Neuronal stem cell (in vitro differentiated cells): ENCODE measurements at places on chromosomes 4 and X.

GRCh38 chr4:4854649-4855295 lies 4.7 kb upstream of the MSX1 start:
- no peaks in the 10 kb centered on the region for H3K36me3 ChIP-seq
- no peak overlapping the region for H3K4me3 ChIP-seq
- no peak overlapping the region for H3K27ac ChIP-seq
- H3K4me1 ChIP-seq: peaks cover 30% of the 10 kb centered on the region
- no peak for DNase-seq

GRCh38 chr4:772776-773175 lies 53.2 kb downstream of the CPLX1 start:
- no peak overlapping the region for H3K27ac ChIP-seq
- H3K4me3 ChIP-seq: no peak overlapping the region
- H3K4me1 ChIP-seq: peaks cover 2% of the 10 kb centered on the region

- H3K36me3 ChIP-seq: no peaks in the 10 kb centered on the region
- no peaks in the 10 kb centered on the region for H3K4me1 ChIP-seq
- H3K4me3 ChIP-seq: no peak overlapping the region
- no peak overlapping the region for H3K27ac ChIP-seq
Measured at GRCh38 chr4:69470561-69470960, 25.1 kb downstream of the UGT2B4 start.

- no peak for DNase-seq
- H3K4me3 ChIP-seq: no peak overlapping the region
- no peaks in the 10 kb centered on the region for H3K27me3 ChIP-seq
- no peak overlapping the region for H3K27ac ChIP-seq
- H3K36me3 ChIP-seq: no peaks in the 10 kb centered on the region
Measured at GRCh38 chr4:164997324-164997723, 19.9 kb upstream of the TRIM61 start.

DNA sequence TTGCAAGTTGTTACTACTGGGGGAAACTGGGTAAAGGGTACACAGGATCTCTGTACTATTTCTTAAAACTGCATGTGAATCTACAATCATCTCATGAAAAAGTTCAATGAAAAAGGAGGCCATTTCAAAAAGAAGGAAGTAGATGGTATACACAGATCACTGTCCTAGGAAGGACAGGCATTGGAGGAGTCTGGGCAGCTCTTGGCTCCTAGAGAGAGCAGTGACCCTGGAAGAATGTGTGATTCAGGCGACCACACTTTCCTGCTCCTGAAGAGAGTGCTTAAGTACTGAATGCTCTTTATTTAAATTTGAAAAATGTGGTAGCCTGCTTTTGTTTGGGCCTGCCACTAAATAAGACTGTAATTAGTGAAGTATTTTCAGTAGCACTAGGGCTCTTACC lies 318.1 kb upstream of the CASK start:
- no peaks in the 10 kb centered on the region for H3K36me3 ChIP-seq
- no peak for DNase-seq
- H3K4me1 ChIP-seq: peaks cover 7% of the 10 kb centered on the region
- no peaks in the 10 kb centered on the region for H3K27me3 ChIP-seq
- H3K4me3 ChIP-seq: no peak overlapping the region

- DNase-seq: no peak
- no peaks in the 10 kb centered on the region for H3K27me3 ChIP-seq
- no peaks in the 10 kb centered on the region for H3K4me1 ChIP-seq
- no peak overlapping the region for H3K4me3 ChIP-seq
- H3K27ac ChIP-seq: no peak overlapping the region
Measured at GRCh38 chrX:110836001-110836400, 40.4 kb upstream of the CHRDL1 start.

GRCh38 chr4:81052119-81053068 lies 21.9 kb downstream of the BMP3 start:
- H3K36me3 ChIP-seq: no peaks in the 10 kb centered on the region
- no peaks in the 10 kb centered on the region for H3K27me3 ChIP-seq
- peaks cover 2% of the 10 kb centered on the region for H3K4me1 ChIP-seq
- no peak overlapping the region for H3K4me3 ChIP-seq

GRCh38 chr4:97394653-97395052 lies 748.6 kb downstream of the STPG2 start:
- H3K27me3 ChIP-seq: no peaks in the 10 kb centered on the region
- no peaks in the 10 kb centered on the region for H3K36me3 ChIP-seq
- no peak overlapping the region for H3K27ac ChIP-seq

- no peak for DNase-seq
- H3K27me3 ChIP-seq: no peaks in the 10 kb centered on the region
- peak overlapping the region; percentile 18 for H3K4me3 ChIP-seq
- no peaks in the 10 kb centered on the region for H3K36me3 ChIP-seq
- no peak overlapping the region for H3K27ac ChIP-seq
Measured at GRCh38 chrX:40434947-40435346, 145.8 kb upstream of the ATP6AP2 start.

GRCh38 chrX:139795196-139795595 lies 87.2 kb upstream of the MCF2 start:
- no peak overlapping the region for H3K27ac ChIP-seq
- no peak for DNase-seq
- no peaks in the 10 kb centered on the region for H3K27me3 ChIP-seq
- no peak overlapping the region for H3K4me3 ChIP-seq

DNA sequence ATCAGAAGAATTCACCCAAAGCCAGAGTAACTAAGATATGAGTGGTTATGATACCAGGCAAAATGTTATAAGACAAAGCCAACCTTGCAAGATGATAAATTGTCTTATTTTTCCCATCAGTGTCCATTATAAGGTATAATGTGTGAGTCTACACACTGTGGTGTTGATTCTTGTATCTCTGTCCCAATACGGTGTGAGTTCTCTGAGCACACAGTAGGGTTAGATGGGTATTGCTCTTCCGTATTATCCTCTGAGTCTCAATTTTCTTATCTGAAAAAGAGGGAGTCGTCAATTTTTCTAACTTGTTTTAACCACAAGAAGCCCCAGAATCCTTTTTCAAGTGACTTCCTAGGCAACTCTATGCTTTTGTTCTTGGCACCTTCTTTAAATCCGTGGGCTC lies 69.9 kb downstream of the HMGB2 start:
- no peak for DNase-seq
- H3K4me3 ChIP-seq: no peak overlapping the region
- no peak overlapping the region for H3K27ac ChIP-seq
- peaks cover 10% of the 10 kb centered on the region for H3K4me1 ChIP-seq
- no peaks in the 10 kb centered on the region for H3K36me3 ChIP-seq

GRCh38 chrX:2374086-2374485 lies 126.7 kb downstream of the DHRSX start:
- H3K27ac ChIP-seq: no peak overlapping the region
- no peak overlapping the region for H3K4me3 ChIP-seq
- H3K36me3 ChIP-seq: peaks cover 2% of the 10 kb centered on the region
- no peak for DNase-seq
- no peaks in the 10 kb centered on the region for H3K27me3 ChIP-seq
- peaks cover 3% of the 10 kb centered on the region for H3K4me1 ChIP-seq

GRCh38 chrX:100194082-100194775 lies 215.8 kb downstream of the PCDH19 start:
- H3K4me1 ChIP-seq: no peaks in the 10 kb centered on the region
- H3K27me3 ChIP-seq: no peaks in the 10 kb centered on the region
- DNase-seq: no peak
- H3K27ac ChIP-seq: no peak overlapping the region

GRCh38 chrX:19555683-19556082 lies 40.4 kb upstream of the MAP3K15 start:
- H3K4me1 ChIP-seq: no peaks in the 10 kb centered on the region
- H3K27ac ChIP-seq: no peak overlapping the region
- no peak for DNase-seq
- H3K4me3 ChIP-seq: no peak overlapping the region

GRCh38 chrX:9538544-9539045 lies 73.7 kb downstream of the TBL1X start:
- peaks cover 7% of the 10 kb centered on the region for H3K4me1 ChIP-seq
- H3K4me3 ChIP-seq: no peak overlapping the region
- DNase-seq: no peak
- no peak overlapping the region for H3K27ac ChIP-seq
- H3K27me3 ChIP-seq: no peaks in the 10 kb centered on the region

- H3K27ac ChIP-seq: no peak overlapping the region
- no peaks in the 10 kb centered on the region for H3K27me3 ChIP-seq
- no peaks in the 10 kb centered on the region for H3K36me3 ChIP-seq
- no peak overlapping the region for H3K4me3 ChIP-seq
- no peaks in the 10 kb centered on the region for H3K4me1 ChIP-seq
Measured at GRCh38 chr4:83828601-83829000, 292.7 kb downstream of the GPAT3 start.

GRCh38 chr4:3786196-3786869 lies 20.1 kb downstream of the ADRA2C start:
- no peaks in the 10 kb centered on the region for H3K27me3 ChIP-seq
- H3K4me1 ChIP-seq: peaks cover 8% of the 10 kb centered on the region
- DNase-seq: no peak
- no peak overlapping the region for H3K27ac ChIP-seq
- no peak overlapping the region for H3K4me3 ChIP-seq
- H3K36me3 ChIP-seq: no peaks in the 10 kb centered on the region

- no peaks in the 10 kb centered on the region for H3K27me3 ChIP-seq
- no peak overlapping the region for H3K27ac ChIP-seq
- H3K4me3 ChIP-seq: no peak overlapping the region
- no peaks in the 10 kb centered on the region for H3K4me1 ChIP-seq
- no peak for DNase-seq
- no peaks in the 10 kb centered on the region for H3K36me3 ChIP-seq
Measured at GRCh38 chr4:128782875-128783614, 26.5 kb upstream of the JADE1 start.

DNA sequence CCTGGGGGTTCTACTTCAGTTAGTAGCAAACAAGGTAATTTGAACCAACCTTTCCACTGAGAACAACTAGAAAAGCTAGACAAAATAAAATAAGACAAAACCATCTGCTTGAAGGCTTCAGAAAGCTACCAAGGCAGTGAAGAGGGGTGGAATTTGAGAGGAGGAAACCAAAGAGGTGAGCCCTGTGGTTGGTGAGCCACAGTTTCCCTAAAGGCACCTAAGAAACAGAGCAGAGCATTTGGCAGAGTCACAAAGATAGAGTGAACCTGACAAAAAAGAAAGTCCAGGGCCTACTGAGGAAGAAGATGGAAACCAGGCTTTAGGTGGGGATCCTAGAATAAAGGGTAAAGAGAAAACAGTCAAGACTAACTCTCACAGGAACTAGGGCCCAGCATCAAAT lies 44.3 kb downstream of the CHST7 start:
- H3K27me3 ChIP-seq: no peaks in the 10 kb centered on the region
- no peaks in the 10 kb centered on the region for H3K36me3 ChIP-seq
- H3K4me1 ChIP-seq: no peaks in the 10 kb centered on the region
- H3K27ac ChIP-seq: no peak overlapping the region

GRCh38 chr4:23631255-23631950 lies 258.4 kb downstream of the PPARGC1A start:
- H3K4me1 ChIP-seq: peaks cover 2% of the 10 kb centered on the region
- H3K36me3 ChIP-seq: no peaks in the 10 kb centered on the region
- DNase-seq: no peak
- H3K4me3 ChIP-seq: no peak overlapping the region

GRCh38 chrX:9127986-9128385 lies 94.1 kb upstream of the FAM9B start:
- H3K4me3 ChIP-seq: no peak overlapping the region
- no peaks in the 10 kb centered on the region for H3K4me1 ChIP-seq
- no peak for DNase-seq
- no peaks in the 10 kb centered on the region for H3K36me3 ChIP-seq
- no peaks in the 10 kb centered on the region for H3K27me3 ChIP-seq

GRCh38 chrX:134502686-134503085 lies 42.7 kb downstream of the HPRT1 start:
- peaks cover 38% of the 10 kb centered on the region for H3K36me3 ChIP-seq
- H3K4me1 ChIP-seq: no peaks in the 10 kb centered on the region
- DNase-seq: no peak
- no peak overlapping the region for H3K4me3 ChIP-seq

DNA sequence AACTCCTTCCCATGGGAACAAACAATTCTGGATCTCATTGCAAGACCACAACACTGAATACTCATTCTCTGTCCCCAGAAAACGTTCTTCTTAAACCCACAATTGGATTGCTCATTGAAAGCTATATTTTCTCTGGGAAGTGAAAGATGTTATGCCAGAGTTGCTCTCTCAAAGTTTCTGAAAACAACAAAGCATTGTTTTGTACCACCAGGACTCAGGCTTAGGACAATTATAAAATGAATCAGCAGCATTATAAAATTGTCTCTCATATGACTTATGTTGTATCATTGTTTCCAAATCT lies 26.5 kb downstream of the TFDP3 start:
- H3K27me3 ChIP-seq: no peaks in the 10 kb centered on the region
- no peak overlapping the region for H3K27ac ChIP-seq
- no peak overlapping the region for H3K4me3 ChIP-seq
- H3K36me3 ChIP-seq: no peaks in the 10 kb centered on the region
- no peak for DNase-seq
- H3K4me1 ChIP-seq: peaks cover 3% of the 10 kb centered on the region

DNA sequence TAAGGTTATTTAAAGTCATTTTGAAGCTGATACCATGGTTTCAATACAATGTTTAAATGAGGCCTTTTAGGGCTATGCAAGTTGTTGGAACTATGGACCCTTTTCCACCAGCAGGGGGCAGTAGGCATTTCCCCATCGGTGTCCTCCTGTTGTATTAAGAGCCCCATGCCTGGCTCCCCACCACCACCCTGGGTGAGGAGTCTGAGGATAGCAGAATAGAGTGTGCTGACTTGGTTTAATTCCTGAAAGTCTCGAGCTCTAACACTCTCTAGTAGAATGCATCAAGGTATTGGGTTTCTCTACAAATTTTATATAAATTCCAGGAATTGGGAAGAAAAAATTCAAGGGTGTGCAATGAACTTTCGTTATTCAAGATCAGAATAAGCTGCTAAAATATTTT lies 234.8 kb upstream of the JADE1 start:
- no peak overlapping the region for H3K27ac ChIP-seq
- no peaks in the 10 kb centered on the region for H3K36me3 ChIP-seq
- H3K4me1 ChIP-seq: peaks cover 9% of the 10 kb centered on the region
- no peak overlapping the region for H3K4me3 ChIP-seq

DNA sequence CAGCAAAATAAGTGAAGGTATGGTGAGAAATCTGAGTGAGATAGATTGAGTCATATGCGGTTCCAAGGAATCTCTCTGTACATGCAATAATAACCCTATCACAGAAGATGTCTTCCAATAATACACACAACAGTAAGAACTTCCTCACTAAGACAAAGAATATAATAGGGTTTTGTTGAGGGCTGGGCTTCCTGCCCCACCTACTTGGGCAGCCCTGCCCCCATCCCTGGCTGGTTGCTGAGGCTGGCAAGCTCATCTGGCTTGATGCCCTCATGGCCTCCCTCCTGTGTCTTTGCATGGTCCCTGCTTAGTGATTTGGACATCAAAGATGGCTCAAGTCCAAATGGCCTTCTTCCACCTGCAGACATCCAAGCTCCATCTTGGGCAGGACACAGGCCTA lies 2.7 kb downstream of the GEMIN8 start:
- no peak for DNase-seq
- H3K4me3 ChIP-seq: no peak overlapping the region
- H3K4me1 ChIP-seq: peaks cover 5% of the 10 kb centered on the region

GRCh38 chr4:72977936-72978485 lies 91.5 kb downstream of the COX18 start:
- no peaks in the 10 kb centered on the region for H3K4me1 ChIP-seq
- no peaks in the 10 kb centered on the region for H3K36me3 ChIP-seq
- no peak overlapping the region for H3K27ac ChIP-seq
- H3K4me3 ChIP-seq: no peak overlapping the region
- H3K27me3 ChIP-seq: no peaks in the 10 kb centered on the region
- no peak for DNase-seq

GRCh38 chr4:161702287-161702686 lies 461.5 kb downstream of the FSTL5 start:
- no peak for DNase-seq
- H3K27me3 ChIP-seq: no peaks in the 10 kb centered on the region
- no peaks in the 10 kb centered on the region for H3K36me3 ChIP-seq
- H3K4me3 ChIP-seq: no peak overlapping the region
- H3K4me1 ChIP-seq: no peaks in the 10 kb centered on the region
- H3K27ac ChIP-seq: no peak overlapping the region

- peaks cover 2% of the 10 kb centered on the region for H3K36me3 ChIP-seq
- peaks cover 2% of the 10 kb centered on the region for H3K4me1 ChIP-seq
Measured at GRCh38 chr4:113316879-113317278, 267.4 kb downstream of the ANK2 start.
